Fibroblast of pulmonary artery (primary cell): ENCODE measurements at places on chromosomes 12 and 14.

DNA sequence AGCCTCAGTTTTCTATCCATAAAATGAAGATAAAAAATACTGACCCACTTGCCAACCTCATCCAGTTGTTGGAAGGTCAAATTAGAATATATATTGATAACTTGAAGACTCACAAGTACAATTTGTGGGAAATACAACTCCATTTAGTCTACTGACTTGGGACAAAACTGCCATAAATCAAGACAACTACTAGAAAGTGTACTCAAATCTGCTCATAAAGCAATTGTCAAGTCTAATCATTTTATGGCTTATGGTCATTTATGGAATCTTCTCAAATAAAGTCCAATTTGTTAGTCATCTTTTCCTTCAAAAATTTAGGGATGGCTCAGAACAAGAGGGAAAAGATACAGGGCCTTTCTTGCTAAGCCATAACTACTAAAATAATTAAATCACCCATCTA is 7.0 kb downstream of the BTG1 start:
- no peak for DNase-seq

- peak; percentile 64 for DNase-seq
Observed at GRCh38 chr14:83988275-83988674, 1541.7 kb upstream of the FLRT2 start.

DNA sequence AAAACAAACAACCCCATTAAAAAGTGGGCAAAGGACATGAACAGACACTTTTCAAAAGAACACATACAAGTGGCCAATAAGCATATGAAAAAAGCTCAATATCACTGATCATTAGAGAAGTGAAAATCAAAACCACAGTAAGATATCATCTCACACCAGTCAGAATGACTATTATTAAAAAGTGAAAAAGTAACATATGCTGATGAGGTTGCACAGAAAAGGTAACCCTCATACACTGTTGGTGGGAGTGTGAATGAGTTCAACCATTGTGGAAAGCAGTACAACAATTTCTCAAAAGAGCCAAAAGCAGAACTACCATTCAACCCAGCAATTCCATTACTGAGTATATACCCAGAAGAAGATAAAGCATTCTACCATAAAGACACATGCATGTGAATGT is 18.2 kb downstream of the PDE6H start:
- no peak for DNase-seq

DNA sequence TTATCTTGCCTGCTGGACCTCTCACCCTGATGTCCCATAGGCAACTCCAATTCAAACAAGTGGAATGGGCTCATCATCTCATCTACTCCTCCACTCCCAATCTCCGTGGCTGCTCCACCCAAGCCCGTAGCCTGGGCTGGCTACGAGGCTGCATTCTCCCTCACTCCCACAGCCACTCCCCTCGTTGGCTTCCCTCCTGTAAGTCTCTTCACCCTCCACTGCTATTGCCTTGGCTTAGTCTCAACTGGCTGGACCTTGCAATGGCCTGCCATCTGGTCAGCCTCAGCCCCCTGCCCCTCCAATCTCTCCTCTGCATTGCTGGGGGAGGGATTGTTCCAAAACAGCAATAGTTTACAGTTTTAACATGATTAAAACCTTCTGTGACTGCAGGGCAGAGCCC is 44.4 kb upstream of the PELI2 start:
- no peak for DNase-seq

GRCh38 chr12:104713444-104713843 is 244.6 kb downstream of the SLC41A2 start:
- DNase-seq: no peak
